Left colon (tissue), 2 donors: ENCODE measurements at places on chromosomes 5 and 9. TPM values are rescaled to one million over a fixed set of nuclear protein-coding genes. Genes with fewer than 3 reads are reported as not detected.

The SLC6A19 gene
- total RNA-seq = 72.5 TPM

The INSL4 gene
- not detected for total RNA-seq

The SMIM33 gene
- total RNA-seq = 2.8 TPM

- no peak for DNase-seq
Observed at GRCh38 chr9:10172476-10172875, 440.3 kb downstream of the PTPRD start.

- no peak for DNase-seq
Observed at GRCh38 chr5:68382640-68383039, 167.1 kb downstream of the PIK3R1 start.

- DNase-seq = no peak
Observed at GRCh38 chr9:69822116-69822750, 1.6 kb downstream of the CFAP95 start.
